ENCODE measurements at places on chromosomes 4 and X.

GRCh38 chr4:7635445-7636239 lies 200.9 kb upstream of the PSAPL1 start:
- no peak for DNase-seq

DNA sequence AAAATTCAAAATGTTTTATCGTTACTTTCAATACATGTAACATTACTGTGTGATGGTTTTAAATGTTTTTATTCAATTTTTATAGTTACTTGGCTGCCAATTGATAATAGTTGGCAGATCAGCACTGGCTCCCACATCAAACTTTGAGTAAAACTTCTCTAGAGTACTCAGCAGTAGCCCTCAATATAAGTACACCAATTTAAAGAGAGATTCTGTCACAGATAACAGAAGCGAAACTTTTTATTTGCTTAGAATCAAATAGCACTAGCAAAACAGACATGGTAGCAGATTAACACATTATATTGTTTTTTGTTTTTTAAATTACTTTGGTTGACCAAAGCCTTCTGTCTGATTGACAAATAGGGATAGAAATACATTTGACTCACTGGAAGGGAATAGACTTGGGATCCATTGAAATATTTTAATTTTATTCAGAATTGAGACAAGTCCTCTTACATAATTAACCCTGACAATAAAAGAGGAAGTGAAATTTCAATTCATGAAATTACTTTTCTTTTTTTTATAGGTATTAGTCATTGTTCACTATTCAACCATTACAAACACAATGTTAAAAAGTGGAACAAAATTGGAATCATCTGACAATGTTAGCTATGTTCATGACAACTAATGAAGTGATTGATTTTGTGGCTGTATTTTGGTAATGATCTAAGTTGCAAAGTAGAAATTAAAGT lies 554.9 kb downstream of the KLHL4 start:
- DNase-seq: no peak

GRCh38 chr4:137363496-137363895 lies 168.8 kb downstream of the PCDH18 start:
- DNase-seq: no peak

DNA sequence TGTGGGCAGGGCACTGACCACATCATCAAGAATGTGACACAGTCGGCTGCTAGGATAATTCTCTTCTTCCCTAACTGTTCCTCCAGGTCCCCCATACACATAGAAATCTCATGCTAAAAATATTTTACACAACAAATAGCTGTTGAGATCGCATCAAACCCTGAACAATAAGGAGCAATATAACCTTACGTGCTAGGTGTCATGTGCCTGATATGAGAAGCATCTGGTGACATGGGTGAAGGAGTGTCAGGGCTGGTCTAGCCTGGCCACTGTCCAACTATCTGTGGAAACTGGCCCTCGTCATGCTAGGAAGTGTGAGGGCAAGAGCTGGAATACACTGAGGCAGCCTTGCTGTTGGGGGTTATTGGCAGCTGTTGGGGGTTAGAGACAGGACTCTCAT lies 167.3 kb upstream of the PGRMC2 start:
- DNase-seq: no peak

DNA sequence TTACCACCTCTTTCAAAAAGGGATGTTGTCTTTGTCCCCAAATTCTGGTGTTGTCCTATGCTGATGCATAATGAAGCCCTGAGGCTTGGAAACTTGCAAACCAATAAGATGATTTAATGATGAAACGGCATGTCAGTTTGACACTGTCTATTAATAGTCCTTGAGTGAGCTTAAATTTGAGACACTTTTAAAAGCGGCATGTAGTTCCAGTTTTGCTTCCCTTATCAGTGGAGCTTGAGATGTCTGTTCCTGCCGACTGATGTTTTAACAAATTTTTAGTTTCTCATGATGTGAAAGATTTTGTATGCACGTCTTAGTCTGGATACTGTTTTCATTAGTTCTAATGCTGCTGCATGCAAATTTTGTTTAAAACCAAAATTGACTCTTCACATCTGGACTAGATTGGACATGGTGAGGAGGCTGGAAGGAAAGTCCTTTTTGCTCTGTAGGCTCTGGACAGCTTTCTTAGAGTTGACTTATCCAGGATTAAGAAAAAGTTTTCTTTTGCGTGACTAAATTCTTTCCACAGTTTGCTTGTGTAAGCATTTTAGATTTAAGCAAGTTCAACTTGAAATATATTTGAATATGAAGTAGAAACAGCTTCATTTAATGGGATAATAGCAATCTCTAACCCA lies 11.7 kb downstream of the C1GALT1C1 start:
- no peak for DNase-seq

DNA sequence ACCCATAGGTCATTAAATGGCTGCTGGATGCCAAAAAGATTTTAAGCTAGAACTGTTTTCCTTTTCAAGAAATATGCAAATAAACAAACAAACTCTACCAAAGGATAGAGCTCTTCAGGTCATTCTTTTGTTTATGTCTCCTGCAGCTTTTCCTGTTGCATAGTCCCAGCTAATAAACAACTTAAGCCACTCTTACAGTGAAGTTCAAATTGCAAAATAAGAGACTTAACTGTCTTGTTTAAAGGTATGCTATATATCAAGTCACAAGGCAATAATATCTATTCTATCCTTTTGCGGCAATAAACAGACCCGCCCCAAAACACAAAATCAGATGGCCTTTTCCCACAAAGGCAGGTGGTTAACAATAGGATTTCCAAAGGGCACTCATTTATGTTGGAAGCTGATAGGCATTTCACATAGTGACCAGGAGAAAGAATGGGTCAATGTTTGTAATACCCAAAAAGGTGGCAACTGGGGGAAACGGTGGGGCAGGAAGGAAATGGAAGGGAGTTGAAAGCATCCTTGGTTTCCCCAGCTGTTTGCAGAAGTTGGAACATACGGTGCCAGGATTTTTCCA lies 15.3 kb downstream of the HAND2 start:
- DNase-seq: no peak

DNA sequence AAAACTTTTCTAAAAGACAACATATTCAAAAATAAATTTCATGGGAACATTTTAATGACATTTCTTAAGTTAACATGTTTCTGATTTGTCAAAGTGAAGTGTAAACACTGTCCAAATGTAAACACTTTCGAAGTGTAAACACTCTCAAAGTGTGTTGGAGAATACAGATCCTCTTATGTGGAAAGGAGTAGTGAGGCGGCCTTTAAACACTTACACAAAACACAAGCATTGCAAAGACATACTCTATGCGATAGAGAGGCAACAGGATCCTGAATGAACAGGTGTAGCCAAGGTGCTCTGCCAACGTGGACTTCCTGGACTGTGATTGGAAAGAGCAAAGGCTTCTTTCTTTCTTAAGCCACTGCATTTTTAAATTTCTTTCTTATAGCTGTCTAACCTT lies 62.7 kb upstream of the PGM2 start:
- no peak for DNase-seq

All from stimulated activated CD4-positive, alpha-beta T cell treated with anti-CD3 and anti-CD28 coated beads, Interleukin-4, amount 100 ng/mL, for 4 hours (primary cell).